ENCODE measurements at places on chromosomes 2 and 18. TPM values are rescaled to one million over a fixed set of nuclear protein-coding genes. Genes with fewer than 3 reads are reported as not detected.

Gene LDAH
- polyA plus RNA-seq: 11.8 TPM

Gene CNNM3
- polyA plus RNA-seq: 22.0 TPM

GRCh38 chr2:96726131-96726530, 13.7 kb downstream of the LMAN2L start:
- no peak for DNase-seq

DNA sequence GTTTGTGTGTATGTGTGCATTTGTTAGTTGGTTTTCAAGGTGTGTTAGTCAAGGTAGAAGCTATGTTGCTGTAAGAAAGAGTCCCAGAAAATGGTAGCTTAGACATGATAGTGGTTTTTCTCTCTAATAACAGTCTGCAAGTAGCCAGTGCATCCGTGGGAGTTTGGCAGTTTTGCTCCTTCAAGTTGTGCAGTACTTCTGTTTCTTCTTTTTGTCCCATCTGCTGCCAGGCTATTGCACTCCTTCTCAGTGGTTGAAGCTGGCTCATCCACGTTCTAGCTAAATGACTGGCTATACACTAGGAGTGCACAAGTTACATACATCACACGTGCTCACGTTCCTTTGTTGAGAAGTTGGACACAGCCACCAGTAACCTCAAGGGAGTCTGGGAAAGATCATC, 134.7 kb downstream of the ASXL3 start:
- DNase-seq: no peak

- DNase-seq: no peak
Measured at GRCh38 chr2:17166506-17166905, 351.7 kb downstream of the RAD51AP2 start.
